Stimulated activated CD4-positive, alpha-beta T cell treated with anti-CD3 and anti-CD28 coated beads, Interleukin-1b, Interleukin-23, amount 100 ng/mL, for 48 hours (primary cell): ENCODE measurements at places on chromosomes 2 and 18.

GRCh38 chr2:43585708-43586107, 10.1 kb downstream of the THADA start:
- no peak for DNase-seq

- no peak for DNase-seq
Measured at GRCh38 chr18:62784966-62785413, 69.6 kb downstream of the PHLPP1 start.

GRCh38 chr2:68216454-68217310, 35.6 kb downstream of the PPP3R1 start:
- DNase-seq: no peak

DNA sequence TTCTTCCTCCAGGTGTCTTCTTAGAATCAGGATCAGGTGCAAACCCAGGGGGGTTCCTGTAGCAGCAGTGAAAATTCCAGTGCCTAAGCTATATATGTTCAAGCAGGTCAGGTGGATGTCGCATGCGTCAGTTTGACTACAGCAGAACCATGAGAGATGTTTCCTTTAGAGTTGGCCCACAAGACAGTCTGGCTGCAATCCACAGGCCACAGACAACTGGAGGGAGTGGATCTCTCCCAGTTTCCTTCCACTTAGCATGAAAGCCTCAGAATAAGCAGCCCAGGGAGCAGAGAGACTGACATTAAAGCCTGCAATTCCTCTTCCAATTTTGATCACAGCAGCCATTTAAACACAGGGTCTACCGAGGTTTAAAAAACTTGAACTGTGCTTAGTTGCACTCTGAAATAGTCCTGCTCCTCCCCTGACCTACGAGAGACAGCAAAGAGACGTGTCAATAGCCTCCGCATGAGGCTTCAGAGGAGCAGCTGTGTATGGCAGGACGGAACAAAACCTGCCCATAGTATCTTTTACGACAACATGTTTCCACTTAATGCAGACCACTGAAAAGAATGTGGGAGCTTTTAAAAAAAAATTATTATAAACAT, 988 bp upstream of the KCNE4 start:
- DNase-seq: no peak
